Activated T-helper 2 cell treated with anti-CD3 and anti-CD28 coated beads, Interferon-gamma antibody, Interleukin-2, Interleukin-4, amounts not matched to agents 10 μg/mL and 5 μg/mL and 100 μg/mL, durations not matched to agents 14 hours and 24 hours and 36 hours (primary cell): ENCODE measurements at places on chromosomes 5 and 9. TPM values are rescaled to one million over a fixed set of nuclear protein-coding genes. Genes with fewer than 3 reads are reported as not detected.
A peak's percentile ranks its signal among the peaks of the same experiment; 100 is the strongest.

DNA sequence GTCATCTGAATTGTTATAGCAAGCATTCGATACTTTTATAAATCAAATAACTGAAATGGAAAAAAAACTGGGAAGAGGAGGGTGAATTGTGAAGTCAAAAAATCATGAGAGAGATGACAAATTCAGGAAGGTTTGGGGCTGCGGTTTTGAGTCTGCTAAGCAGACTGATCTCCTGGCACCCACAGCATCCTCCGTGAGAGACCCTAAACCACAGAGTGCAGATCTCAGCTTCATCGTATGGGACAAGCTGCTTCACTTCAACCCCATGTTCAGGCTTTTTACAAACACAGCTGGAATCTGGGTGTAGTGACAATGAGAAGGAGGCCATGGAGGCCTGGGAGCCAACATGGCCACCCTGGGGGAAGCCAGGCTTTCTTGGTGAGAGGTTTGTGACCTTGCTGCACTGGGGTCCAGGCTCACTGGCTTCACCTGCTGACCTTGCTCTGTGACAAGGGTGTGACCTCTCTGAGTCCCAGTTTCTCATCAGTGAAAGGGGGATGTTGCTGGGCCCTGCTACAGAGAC is 19.4 kb downstream of the USP20 start:
- H3K4me3 ChIP-seq, result no peak overlapping the region
- H3K4me1 ChIP-seq, result peaks cover 43% of the 10 kb centered on the region
- peaks cover 79% of the 10 kb centered on the region for H3K36me3 ChIP-seq
- peak overlapping the region; percentile 58 for H3K27ac ChIP-seq

- H3K4me1 ChIP-seq, result peaks cover 5% of the 10 kb centered on the region
- no peak for DNase-seq
- peak within 1 kb of the TSS; percentile 82 for H3K4me3 ChIP-seq
- no peaks in the 10 kb centered on the region for H3K36me3 ChIP-seq
- H3K27ac ChIP-seq, result peak within 1 kb of the TSS; percentile 73
Observed at GRCh38 chr9:137222190-137223077, at the start of gene RNF208. RNF208 (minus strand) TSS chr9:137222240; CDS start chr9:137221212, 1,028 bp downstream.

GRCh38 chr9:121242959-121243346 is 25.0 kb upstream of the GSN start:
- DNase-seq, result no peak
- no peaks in the 10 kb centered on the region for H3K27me3 ChIP-seq
- H3K4me3 ChIP-seq, result no peak overlapping the region
- H3K4me1 ChIP-seq, result no peaks in the 10 kb centered on the region
- no peaks in the 10 kb centered on the region for H3K36me3 ChIP-seq

GRCh38 chr9:137590469-137591383 is at the start of gene ZMYND19:
ZMYND19 (minus strand) TSS chr9:137590512; CDS start chr9:137590263, 249 bp downstream.
- peak within 1 kb of the TSS; percentile 95 for H3K27ac ChIP-seq
- peaks cover 36% of the 10 kb centered on the region for H3K36me3 ChIP-seq
- peak within 1 kb of the TSS; percentile 99 for H3K4me3 ChIP-seq
- H3K27me3 ChIP-seq, result no peaks in the 10 kb centered on the region

- peak overlapping the region; percentile 58 for H3K4me3 ChIP-seq
- H3K4me1 ChIP-seq, result peaks cover 46% of the 10 kb centered on the region
- peak overlapping the region; percentile 83 for H3K27ac ChIP-seq
- H3K36me3 ChIP-seq, result peaks cover 7% of the 10 kb centered on the region
- H3K27me3 ChIP-seq, result peaks cover 7% of the 10 kb centered on the region
Observed at GRCh38 chr9:88303721-88304451, 84.4 kb upstream of the SPIN1 start.

- H3K4me1 ChIP-seq, result peaks cover 2% of the 10 kb centered on the region
- peak; percentile 52 for DNase-seq
- H3K36me3 ChIP-seq, result no peaks in the 10 kb centered on the region
- no peak overlapping the region for H3K4me3 ChIP-seq
- H3K27me3 ChIP-seq, result peaks cover 12% of the 10 kb centered on the region
Observed at GRCh38 chr5:174311531-174312269, 266.2 kb downstream of the NSG2 start.

- no peak overlapping the region for H3K27ac ChIP-seq
- H3K4me1 ChIP-seq, result no peaks in the 10 kb centered on the region
- H3K4me3 ChIP-seq, result no peak overlapping the region
- H3K36me3 ChIP-seq, result no peaks in the 10 kb centered on the region
Observed at GRCh38 chr9:100852088-100852487, 176.4 kb upstream of the PLPPR1 start.

DNA sequence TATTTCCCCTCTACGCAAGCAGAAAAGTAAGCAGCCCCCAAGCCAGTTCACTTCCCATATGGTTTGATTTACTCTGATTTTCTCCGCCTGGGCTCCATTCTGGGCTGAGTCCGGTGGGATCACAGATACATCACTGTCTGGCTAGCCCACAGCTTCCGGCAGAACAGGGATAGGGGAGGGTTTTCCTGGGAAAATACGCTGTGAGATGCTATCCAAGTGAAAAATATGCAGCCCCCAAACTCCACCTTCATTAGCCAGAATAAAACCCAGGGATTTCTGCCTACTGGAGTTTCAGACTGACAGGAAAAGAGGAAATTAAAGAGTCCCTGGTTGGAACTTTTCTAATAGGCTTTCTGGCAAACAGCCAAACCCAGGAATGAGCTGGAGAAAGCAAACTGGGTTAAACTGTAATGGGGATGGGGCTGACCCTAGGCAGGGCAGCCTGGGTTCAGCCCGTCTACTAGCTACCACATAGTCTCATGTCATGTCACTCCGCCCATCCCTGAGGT is 16.9 kb upstream of the NIPAL4 start:
- no peak for DNase-seq
- no peak overlapping the region for H3K4me3 ChIP-seq
- no peak overlapping the region for H3K27ac ChIP-seq
- H3K36me3 ChIP-seq, result no peaks in the 10 kb centered on the region

DNA sequence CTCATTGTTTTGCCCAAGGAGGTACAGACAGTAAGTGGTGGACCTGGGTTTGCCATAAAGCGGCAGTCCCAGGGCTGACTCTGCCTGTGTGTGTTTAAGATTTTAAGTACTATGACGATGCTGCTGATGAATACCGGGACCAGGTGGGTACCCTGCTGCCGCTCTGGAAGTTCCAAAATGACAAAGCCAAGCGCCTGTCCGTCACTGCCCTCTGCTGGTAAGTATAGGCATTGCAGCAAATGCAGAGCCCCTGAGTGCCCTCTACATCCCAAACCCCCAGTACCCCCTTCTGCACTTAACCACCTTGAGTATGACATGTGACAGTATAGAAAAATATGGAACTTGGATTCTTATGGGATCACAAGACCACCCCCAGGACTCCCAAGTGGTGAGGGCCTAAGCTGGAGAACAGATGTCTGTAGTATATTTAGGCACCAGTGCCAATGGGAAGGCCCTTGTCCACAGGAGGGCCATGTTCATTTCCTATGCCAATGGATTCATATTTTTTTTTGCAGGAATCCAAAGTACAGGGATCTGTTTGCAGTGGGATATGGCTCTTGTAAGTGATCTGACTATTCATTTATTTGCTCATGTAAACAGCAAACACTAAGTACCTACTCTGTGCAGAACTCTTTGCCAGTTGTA is 22.0 kb downstream of the ENHO start:
- no peaks in the 10 kb centered on the region for H3K27me3 ChIP-seq
- DNase-seq, result peak; percentile 60
- no peaks in the 10 kb centered on the region for H3K36me3 ChIP-seq
- H3K4me3 ChIP-seq, result no peak overlapping the region
- no peak overlapping the region for H3K27ac ChIP-seq

Gene NEUROG1
- not detected in 2 replicates for total RNA-seq

Gene AKNA
- 152 TPM in 2 replicates for total RNA-seq

Gene SLC45A2
- total RNA-seq, result not detected in 2 replicates

Gene PCDH12
- 1.1 and 1.3 TPM in 2 replicates for total RNA-seq

Gene LYRM7
- total RNA-seq, result 14.0 and 20.3 TPM in 2 replicates

Gene ZNF608
- not detected in 2 replicates for total RNA-seq

Gene HARS1
- total RNA-seq, result 107 and 110 TPM in 2 replicates
